Fibroblast of the aortic adventitia (primary cell): ENCODE measurements at places on chromosomes 2 and 18.

- DNase-seq = no peak
Measured at GRCh38 chr18:2926528-2926927, 79.7 kb downstream of the EMILIN2 start.

DNA sequence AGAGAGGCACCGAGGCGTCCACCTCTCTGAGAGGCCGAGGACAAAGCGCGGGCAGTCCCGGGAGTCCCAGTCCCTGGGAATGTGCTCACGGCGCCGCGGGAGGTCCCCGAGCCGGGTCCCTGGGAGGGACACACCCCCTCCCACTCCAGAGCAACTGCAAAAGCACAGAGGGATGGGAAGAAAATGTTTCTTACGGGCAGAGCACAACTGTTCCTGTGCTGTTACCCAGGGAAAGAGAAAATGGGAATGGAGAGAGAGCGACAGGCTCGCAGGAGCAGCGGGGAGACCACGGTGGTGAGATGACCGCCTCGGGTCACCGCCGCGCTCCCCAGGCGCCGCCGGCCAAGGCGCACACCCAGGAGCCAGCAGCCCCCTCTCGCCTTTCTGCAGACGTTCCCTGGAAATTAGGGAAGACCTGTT, 1.2 kb upstream of the BCL11A start:
- no peak for DNase-seq

DNA sequence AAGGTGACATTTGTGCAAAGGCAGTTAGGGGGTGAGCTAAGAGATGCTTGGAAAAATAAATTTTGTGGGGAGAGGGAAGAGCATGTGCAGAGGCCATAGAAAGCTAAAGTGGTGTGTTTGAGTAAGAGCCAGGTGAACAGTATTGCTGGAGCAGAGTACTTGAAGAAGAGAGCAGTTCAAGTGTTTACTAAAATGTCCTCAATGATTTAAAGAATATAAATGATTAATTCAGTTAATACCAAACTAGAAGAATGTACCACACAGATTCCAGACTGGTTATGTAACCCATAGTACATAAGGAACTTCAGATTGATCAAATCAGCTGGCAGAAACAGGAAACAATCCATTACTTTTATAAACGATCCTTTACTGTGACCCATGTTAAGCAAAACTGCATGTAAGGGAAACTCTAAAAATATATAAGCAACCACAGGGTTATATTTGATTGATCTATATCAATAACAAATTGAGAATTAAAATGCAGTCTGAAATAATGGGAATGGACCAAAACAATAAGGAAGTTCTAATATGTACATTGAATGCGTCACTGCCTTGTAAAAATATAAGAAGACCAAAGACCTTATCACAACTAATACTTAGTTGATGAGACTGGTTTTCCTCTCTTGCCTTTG, 76.9 kb downstream of the LDAH start:
- DNase-seq = no peak

DNA sequence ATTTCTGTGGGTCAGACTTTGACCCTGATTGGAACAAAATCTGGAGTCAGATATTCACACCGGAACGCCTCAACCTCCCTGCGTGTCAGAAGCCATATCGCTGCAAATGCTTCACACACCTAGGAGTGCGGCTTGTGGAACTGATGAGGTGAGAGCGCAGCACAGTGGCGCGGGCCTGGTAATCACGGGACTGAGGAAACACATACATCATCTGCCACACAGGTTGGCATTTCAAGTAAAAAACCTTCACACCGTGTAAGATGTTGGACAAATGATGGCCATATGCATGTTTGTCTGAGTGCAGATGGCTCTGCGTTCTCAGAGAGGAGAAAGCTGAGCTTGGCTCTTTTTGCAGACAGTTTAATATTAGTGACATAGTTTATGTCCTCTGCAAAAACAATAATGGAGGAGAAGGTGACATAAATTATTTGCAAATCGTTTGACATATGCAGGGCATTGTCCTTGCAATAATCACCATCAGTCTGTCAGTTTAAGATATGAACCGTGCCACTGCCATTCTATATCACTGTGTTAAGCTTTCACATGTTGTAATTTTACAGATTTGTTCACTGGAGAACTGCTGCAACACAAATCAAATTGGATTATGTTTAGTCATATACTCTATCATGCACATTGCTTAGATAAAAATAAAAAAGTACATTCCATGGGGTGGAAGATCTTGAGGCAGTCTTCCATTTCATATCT, 101.4 kb downstream of the MTX2 start:
- no peak for DNase-seq

GRCh38 chr2:24164416-24164973, 10.4 kb upstream of the FAM228A start:
- DNase-seq = peak; percentile 10
